ENCODE measurements at places on chromosomes 6 and 20. TPM values are rescaled to one million over a fixed set of nuclear protein-coding genes. Genes with fewer than 3 reads are reported as not detected.

KHDC1L gene
- total RNA-seq = not detected

PPP1R14C gene
- total RNA-seq = under 0.01 TPM

GABRR1 gene
- total RNA-seq = not detected

MUC22 gene
- not detected for total RNA-seq

OTOR gene
- not detected for total RNA-seq

IL20RA gene
- 0.37 TPM for total RNA-seq

CAGE1 gene
- total RNA-seq = under 0.01 TPM

GPSM3 gene
- total RNA-seq = 1.1 TPM

WASF1 gene
- total RNA-seq = 11.7 TPM

BEND6 gene
- 9.6 TPM for total RNA-seq

All from subcutaneous preadipocyte (primary cell).